ENCODE measurements at places on chromosomes 4 and X. TPM values are rescaled to one million over a fixed set of nuclear protein-coding genes. Genes with fewer than 3 reads are reported as not detected.

The GPAT3 gene
- total RNA-seq = 1.0 TPM

The NPY1R gene
- not detected for total RNA-seq

GRCh38 chr4:138389976-138390685 lies 148.0 kb upstream of the SLC7A11 start:
- no peaks in the 10 kb centered on the region for H3K36me3 ChIP-seq
- DNase-seq = no peak
- H3K27ac ChIP-seq = no peak overlapping the region
- no peak overlapping the region for H3K4me3 ChIP-seq
- no peaks in the 10 kb centered on the region for H3K4me1 ChIP-seq
- no peaks in the 10 kb centered on the region for H3K27me3 ChIP-seq

- H3K36me3 ChIP-seq = no peaks in the 10 kb centered on the region
- no peak overlapping the region for H3K27ac ChIP-seq
- DNase-seq = no peak
These were observed 17.3 kb upstream of the GIMD1 start for GRCh38 chr4:106385853-106386393.

The DNASE1L1 gene
- 24.6 TPM for total RNA-seq

DNA sequence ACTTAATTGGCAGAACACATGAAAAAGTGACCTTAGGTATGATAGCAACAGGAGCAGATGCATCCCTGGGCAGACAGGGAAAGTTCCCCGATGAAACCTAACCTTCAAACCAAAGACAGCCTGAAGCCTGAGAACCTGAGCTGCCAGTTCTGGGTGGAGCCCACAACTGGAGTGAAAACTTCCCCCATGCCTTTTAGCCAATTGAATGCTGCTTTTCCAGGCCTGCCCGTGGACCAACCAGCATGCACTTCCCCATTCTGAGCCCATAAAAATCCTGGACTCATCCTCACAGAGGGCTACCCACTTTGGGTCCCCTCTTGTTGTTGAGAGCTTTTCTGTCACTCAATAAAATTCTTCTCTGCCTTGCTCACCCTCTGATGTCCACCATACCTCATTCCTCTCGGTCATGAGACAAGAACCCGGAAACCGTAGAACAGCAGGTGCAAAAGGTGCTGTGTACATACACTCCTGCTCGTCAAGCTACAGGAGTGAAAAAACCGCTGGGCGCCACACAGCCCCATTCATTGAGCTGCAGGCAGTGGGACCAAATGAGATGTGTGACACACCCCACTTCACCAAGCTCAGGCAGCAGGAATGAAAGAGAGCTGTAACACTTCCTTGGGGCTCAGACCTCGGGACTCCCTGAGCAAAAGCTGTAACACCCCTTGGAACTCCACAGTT lies 13.9 kb upstream of the SLC7A11 start:
- H3K4me1 ChIP-seq = no peaks in the 10 kb centered on the region
- no peaks in the 10 kb centered on the region for H3K36me3 ChIP-seq
- H3K27ac ChIP-seq = no peak overlapping the region
- H3K4me3 ChIP-seq = no peak overlapping the region

The TLR10 gene
- total RNA-seq = 51.5 TPM

DNA sequence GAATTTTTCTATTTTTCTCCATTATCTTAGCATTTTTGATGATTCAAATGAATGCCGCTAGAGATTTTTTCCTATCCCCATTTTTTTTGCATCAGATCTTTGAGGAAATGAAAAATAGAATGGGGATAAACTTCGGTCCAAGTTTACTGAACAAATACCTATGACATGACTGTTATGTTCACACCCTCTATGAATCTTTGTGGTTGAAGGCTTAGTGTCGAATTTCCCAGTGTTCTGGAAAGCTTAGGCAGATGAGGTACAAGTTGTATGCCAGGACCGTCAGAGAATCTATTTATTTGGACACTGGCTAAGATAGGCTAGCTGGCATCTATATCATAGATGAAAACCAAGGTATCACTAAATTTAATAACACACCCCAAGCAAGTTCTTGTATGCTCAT lies 123.4 kb downstream of the SPCS3 start:
- no peak overlapping the region for H3K27ac ChIP-seq
- H3K36me3 ChIP-seq = no peaks in the 10 kb centered on the region
- H3K4me1 ChIP-seq = no peaks in the 10 kb centered on the region
- no peak for DNase-seq
- no peak overlapping the region for H3K4me3 ChIP-seq
- no peaks in the 10 kb centered on the region for H3K27me3 ChIP-seq

DNA sequence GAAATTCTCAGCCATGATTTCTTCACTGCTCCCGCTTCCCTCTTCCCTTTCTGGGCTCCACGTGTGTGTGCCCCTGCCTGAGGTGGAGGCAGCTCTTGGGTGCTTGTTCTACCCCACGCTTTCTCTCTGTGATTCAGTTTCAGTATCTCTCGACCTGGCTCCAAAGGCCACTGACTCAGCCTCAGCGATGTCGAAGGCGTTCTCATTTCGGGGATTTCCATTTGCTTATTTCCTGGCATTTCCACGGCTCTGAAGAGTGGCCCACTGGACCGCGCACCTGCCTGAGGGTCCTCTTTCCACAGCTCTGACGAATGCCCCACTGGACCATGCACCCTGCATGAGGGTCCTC lies 52.4 kb downstream of the GAK start:
- peaks cover 80% of the 10 kb centered on the region for H3K36me3 ChIP-seq
- no peak overlapping the region for H3K27ac ChIP-seq
- no peak for DNase-seq
- no peaks in the 10 kb centered on the region for H3K4me1 ChIP-seq
- H3K4me3 ChIP-seq = no peak overlapping the region

The MAGEA9B gene
- total RNA-seq = not detected

Measured in B cell (primary cell).